ENCODE measurements at places on chromosomes 2 and 18.
A peak's percentile ranks its signal among the peaks of the same experiment; 100 is the strongest.

- H3K4me1 ChIP-seq, result no peaks in the 10 kb centered on the region
- no peaks in the 10 kb centered on the region for H3K27me3 ChIP-seq
- H3K36me3 ChIP-seq, result no peaks in the 10 kb centered on the region
- DNase-seq, result no peak
- no peak overlapping the region for H3K27ac ChIP-seq
Observed at GRCh38 chr2:187117483-187117882, 268.5 kb upstream of the ZSWIM2 start.

GRCh38 chr2:21054011-21054410 lies 10.1 kb upstream of the APOB start:
- H3K27ac ChIP-seq, result no peak overlapping the region
- no peaks in the 10 kb centered on the region for H3K36me3 ChIP-seq
- no peaks in the 10 kb centered on the region for H3K27me3 ChIP-seq
- H3K4me3 ChIP-seq, result no peak overlapping the region
- H3K4me1 ChIP-seq, result no peaks in the 10 kb centered on the region
- no peak for DNase-seq

DNA sequence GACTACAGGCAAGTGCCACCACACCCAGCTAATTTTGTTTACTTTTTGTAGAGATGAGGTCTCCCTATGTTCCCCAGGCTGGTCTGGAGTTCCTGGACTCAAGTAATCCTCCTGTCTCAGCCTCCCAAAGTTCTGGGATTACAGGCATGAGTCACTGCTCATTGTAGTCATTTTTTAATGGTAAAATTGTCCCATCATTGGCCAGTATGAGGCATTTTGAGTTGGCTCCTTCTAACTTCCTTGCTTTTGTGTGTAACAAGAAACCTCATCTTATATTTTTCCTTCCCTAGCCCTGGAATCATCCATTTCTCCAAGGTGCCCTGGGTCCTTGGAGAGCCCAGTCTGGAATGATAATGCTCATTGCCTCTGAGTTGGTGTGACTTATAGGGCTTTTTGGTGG lies 148.5 kb downstream of the INHBB start:
- H3K4me3 ChIP-seq, result no peak overlapping the region
- no peak for DNase-seq
- no peak overlapping the region for H3K27ac ChIP-seq
- no peaks in the 10 kb centered on the region for H3K4me1 ChIP-seq

DNA sequence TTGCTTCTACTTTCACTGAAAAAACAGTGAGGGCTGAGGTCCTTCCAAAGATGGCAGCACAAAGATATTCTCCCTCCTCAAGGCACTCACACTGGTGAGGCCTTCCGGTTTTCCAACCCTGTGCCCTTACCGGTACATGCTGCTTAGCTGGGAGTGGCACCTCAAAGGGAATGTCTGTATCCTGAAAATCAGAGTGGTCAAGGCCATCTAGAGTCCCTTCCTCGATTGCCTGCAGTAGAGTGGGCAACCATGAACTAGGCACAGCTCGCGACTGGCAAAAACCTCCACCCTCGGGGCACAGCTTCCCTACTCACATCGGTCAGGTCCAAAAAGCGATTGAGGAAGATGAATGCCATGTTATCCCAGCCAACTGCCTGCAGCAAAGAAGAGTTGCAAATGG lies 3.4 kb downstream of the KRTCAP3 start:
- H3K4me3 ChIP-seq, result no peak overlapping the region
- peaks cover 12% of the 10 kb centered on the region for H3K36me3 ChIP-seq
- no peaks in the 10 kb centered on the region for H3K4me1 ChIP-seq

DNA sequence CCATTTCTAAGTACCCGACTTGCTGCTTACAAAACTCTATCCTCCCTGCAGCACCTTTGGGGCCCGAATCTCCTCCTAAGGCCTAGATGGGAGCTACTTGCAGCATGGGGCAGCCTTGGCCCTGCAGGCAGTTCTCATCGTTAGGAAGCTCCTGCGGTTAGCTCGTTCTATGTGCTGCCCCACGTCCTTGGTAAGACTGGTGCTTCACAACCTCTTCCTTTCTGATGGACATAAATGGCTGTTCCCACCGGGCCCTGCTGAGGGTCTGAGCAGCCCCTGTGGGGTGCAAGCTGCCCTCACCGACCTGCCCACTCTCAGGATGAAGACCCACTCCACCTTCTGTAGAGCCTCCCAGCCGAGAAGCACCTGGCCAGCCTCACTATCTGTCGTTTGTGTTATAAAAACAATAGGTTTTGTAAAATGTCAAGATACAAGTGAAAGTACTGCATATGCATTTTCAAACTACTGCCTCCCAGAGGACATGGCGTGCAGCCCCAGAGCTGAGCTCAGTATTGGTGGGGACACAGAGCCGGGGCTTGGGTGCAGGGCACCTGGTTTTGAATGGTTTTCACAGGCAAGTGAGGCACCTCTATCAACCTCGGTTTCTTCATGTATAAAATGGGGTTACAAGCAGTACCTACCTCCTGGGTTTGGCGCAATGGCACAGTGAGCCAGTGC lies 19.4 kb downstream of the OTOF start:
- DNase-seq, result no peak
- no peak overlapping the region for H3K27ac ChIP-seq
- no peak overlapping the region for H3K4me3 ChIP-seq
- H3K36me3 ChIP-seq, result peaks cover 12% of the 10 kb centered on the region
- H3K4me1 ChIP-seq, result peaks cover 44% of the 10 kb centered on the region

DNA sequence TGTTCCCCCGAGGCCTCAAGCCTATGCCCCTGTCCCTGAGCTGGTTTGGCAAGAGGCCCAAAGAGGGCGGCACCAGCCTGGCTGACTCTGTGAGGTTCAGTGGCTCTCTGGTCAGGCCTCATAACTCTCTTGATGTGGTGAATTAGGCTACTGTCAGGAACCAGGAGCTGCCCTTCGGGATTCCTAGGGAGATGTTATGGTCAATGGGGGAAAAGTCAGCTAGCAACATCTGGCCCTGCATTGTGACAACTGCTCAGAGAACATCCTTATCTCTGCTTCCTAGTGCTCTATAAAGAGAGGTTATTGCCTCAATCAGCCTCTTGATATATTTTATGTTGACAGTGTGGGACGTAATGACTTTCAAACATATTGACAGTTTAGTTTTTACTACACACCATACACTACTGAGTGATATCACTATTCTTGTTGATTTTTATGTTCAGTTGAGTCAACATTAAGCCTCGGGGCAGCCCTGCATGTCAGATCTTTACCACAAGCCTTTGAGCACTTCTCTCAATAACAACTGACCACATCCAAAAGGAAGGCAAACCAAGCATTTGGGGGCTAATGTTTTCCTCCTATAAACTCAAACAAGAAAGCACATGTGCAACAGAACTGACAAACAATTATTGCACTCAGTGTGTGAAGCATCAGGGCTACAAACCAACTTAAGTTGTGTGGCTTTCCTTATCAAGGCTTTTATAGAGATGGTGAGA lies 448.3 kb upstream of the SLC14A2 start:
- DNase-seq, result peak; percentile 43
- H3K27ac ChIP-seq, result peak overlapping the region; percentile 36
- no peaks in the 10 kb centered on the region for H3K27me3 ChIP-seq
- peaks cover 4% of the 10 kb centered on the region for H3K4me1 ChIP-seq
- no peak overlapping the region for H3K4me3 ChIP-seq

GRCh38 chr18:70489986-70490933 lies 201.4 kb downstream of the SOCS6 start:
- H3K27ac ChIP-seq, result peak overlapping the region; percentile 78
- peak overlapping the region; percentile 22 for H3K4me3 ChIP-seq
- H3K4me1 ChIP-seq, result no peaks in the 10 kb centered on the region
- DNase-seq, result peak; percentile 83
- no peaks in the 10 kb centered on the region for H3K27me3 ChIP-seq

GRCh38 chr2:120780402-120780801 lies 44.7 kb downstream of the GLI2 start:
- H3K4me3 ChIP-seq, result no peak overlapping the region
- no peaks in the 10 kb centered on the region for H3K36me3 ChIP-seq
- H3K4me1 ChIP-seq, result peaks cover 2% of the 10 kb centered on the region
- no peak for DNase-seq
